ENCODE measurements at places on chromosomes 12 and 14.

- DNase-seq = peak; percentile 57
Observed at GRCh38 chr14:106268013-106268727, 741.8 kb downstream of the TMEM121 start.

- no peak for DNase-seq
Observed at GRCh38 chr14:87494010-87494409, 499.0 kb downstream of the GALC start.

DNA sequence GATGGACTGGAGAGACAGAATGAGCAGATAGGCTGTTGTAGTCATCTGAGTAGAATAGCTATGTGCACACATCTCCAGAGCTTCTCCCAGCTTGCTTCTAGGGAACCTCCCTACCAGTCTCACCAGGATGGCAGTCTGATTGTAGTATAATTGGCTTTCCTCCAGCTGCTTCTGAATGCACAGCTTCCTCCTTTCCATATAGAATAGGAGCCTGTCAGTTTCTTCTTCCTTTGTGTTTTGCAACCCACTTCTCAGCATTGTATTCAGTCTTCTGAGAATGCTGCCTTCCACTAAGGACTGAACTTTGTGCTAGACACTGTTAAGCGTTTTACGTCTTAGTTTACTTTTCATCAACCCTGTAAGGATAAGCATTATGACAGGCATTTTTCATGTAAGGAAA is 2.2 kb upstream of the CSAD start:
- DNase-seq = no peak

- DNase-seq = no peak
Observed at GRCh38 chr12:20350026-20350425, 18.3 kb upstream of the PDE3A start.

GRCh38 chr12:52346593-52346992 is 20.7 kb downstream of the KRT85 start:
- DNase-seq = no peak

DNA sequence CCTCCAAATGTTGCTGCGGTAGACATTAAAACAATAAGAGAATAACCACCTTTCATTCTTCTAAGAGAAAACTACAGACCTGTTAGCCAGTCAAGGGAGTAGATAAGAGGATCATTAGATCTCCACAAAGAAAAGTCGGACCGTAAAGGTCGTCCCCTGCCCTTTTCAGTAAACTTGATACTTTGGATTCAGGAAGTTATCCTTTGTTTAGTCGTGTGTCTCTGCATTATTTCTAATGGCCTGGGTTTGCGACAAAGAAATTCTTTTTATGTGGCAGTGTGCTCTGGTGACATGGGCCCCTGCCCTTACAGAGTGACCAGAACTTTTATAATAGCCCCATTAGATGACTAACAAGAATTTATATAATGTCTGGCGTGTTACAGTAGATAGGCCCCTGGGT is 44.6 kb upstream of the EVL start:
- no peak for DNase-seq

GRCh38 chr14:93906341-93907329 is 20.5 kb upstream of the FAM181A start:
- DNase-seq = peak; percentile 52

GRCh38 chr12:112796067-112796466 is 4.5 kb downstream of the RPH3A start:
- DNase-seq = no peak

DNA sequence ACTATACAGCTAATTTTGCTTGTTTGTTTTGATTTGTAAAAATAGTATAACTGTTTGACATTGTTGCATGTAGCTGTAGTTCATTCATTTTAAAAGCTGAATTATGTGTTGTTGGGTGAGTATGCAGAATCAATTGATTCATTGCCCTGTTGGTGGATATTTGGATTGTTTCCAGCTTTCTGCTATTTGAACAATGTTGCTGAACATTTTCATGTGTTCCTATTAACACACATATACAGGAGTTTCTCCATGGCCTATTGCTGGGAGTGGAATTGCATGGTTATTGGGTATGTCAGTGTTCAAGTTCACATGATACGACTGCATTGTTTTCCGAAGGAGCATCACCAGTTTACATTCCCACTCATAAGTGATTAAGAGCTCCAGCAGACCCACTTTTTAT is 75.3 kb downstream of the SRGAP1 start:
- DNase-seq = no peak

- DNase-seq = no peak
Observed at GRCh38 chr12:104412681-104413080, 44.1 kb upstream of the CHST11 start.

DNA sequence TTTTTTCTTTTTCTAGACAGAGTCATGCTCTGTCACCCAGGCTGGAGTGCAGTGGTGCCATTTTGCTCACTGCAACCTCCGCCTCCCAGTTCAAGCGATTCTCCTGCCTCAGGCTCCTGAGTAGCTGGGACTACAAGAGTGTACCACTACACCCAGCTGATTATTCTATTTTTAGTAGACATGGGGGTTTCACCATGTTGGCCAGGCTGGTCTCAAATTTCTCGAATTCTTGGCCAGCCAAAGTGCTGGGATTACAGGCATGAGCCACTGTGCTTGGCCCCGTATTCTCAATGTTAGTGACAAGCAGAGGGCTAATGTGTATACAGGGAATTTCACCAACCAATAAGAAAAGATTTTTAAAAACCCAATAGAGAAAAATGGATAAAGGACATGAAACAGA is 8.4 kb downstream of the PLBD2 start:
- DNase-seq = no peak

DNA sequence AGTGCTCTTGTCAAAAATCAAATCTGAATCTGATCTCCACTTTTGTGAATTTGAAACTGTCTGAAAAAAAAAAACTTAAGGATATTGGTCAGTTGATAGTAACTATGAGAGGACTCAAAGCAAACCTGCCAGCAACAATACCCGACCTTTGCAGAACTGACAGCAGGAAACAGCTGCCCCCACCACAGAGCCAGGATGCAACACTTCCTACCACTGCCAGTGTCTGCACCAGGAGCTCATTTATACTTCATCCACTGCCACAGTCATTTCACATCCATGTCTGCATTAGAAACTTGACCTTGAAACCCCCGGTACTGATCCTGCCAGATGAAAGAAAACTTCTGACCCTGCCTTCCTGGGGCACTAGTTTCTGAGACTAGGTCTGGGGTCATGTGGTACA is 27.4 kb upstream of the RXYLT1 start:
- DNase-seq = no peak

GRCh38 chr12:126966498-126966897 is 1300.5 kb upstream of the TMEM132C start:
- DNase-seq = no peak

- DNase-seq = no peak
Observed at GRCh38 chr14:76126076-76126475, 25.6 kb upstream of the GPATCH2L start.

DNA sequence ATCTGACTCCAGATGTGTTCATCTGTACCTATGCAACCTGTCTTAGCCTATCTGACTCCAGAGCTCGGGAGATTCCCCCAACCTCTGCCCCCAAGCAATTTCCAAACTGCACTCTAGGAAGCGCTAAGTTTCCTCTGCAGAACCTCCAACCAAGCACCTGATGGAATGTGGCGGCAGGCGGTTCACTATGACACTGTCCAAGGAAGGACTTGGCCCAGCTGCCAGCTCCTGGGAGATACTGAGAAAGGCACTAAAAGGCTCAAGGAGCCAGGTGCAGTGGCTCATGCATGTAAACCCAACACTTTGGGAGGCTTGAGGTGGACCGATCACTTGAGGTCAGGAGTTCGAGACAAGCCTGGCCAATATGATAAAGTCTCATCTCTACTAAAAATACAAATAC is 244.0 kb downstream of the BCL11B start:
- DNase-seq = no peak

DNA sequence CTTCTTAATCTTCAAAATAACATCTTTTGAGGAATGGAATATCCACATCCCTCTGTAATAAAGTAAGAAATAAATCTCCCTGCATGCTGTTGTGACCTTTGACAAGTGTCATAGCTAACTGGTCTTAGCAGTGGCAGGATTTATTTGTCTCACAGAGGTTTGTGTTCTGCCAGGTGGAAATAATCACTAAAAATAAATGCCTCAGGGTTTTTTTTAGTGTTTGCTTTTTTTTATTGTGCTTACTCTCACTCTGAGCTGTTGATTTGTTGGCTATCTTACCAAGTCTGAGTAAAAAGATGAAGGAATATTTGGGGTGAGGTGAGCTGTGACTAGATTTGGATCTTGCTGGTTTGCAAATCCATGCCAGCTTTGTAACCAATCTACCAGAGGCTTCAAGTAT is 285.4 kb downstream of the ALG10B start:
- no peak for DNase-seq

GRCh38 chr12:12922978-12923377 is 29.0 kb downstream of the GPRC5D start:
- DNase-seq = no peak

DNA sequence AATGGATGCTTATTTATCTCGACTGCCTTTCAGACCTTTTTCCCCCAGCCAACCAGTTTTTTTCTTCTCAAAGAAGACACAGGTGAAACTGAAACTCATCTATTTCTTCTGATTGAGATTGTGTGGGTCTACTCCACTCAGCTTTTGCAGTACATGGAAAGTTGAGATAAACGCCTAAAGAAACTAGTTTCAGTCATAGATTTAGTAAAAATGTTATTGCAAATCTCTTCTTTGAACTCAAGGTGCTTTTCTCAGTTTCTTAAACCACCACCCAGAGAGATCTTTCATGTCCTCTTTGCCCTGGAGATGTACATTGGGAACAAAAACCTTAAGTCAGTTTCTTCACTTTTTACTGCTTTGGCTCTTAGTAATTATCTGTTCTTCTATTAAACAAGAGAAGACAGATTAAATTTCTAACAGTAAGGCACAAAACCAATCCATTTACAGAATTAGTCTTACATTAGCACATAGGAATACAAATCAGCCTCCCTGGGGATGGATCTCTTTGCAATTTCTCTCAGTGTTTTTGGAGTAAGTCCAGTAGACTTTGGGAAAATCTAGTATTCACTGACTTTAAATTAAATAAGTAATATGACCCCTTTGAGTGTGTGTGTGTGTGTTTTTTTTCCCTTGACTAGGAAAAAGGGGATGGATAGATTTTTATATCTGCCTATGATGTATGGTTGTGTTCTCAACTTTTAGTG is 11.6 kb downstream of the FBXW8 start:
- DNase-seq = no peak

- peak; percentile 91 for DNase-seq
Observed at GRCh38 chr12:125185740-125186470, 120.7 kb downstream of the AACS start.

DNA sequence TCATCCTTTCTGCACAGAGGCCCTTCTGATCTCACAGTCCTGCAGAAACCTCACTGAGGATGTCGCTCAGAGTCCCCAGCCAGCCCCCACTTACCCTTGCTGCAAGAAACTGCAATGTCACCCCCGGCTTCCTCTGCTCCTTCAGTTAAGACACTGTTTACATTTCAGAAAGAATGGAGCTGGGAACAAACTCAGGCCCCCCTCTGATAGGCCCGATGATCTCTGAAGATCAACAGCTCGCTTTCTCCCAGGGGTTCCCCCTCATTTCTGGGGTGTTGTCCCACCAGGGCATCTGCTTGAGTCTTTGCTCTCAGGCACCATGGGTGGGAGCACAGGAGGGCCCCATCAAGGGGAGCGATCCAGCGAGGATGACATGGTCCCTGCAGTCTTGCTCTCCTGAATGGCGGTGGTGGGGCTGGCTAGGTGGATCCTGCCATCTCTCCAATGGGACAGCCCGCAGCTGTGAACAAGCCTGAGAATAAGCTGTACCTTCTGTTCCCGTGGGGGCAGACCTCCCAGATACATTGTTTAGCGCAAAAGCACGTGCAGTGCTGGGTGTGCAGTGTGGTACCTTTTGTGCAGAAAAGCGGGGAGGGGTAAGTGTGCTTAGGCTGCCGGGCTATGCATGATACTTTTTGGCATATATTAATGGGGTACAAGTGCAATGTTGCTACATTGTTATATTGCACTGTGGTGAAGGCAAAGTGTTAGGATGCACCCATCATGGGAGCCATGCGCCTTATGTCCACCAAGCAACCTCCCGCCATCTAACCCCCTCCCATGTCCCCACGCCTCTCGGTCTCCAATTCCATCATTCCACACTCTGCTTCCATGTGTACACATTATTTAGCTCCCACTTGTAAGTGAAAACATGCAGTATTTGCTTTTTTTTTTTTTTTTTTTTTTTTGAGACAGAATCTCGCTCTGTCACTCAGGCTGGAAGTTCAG is 6.7 kb upstream of the NCOR2 start:
- DNase-seq = no peak

DNA sequence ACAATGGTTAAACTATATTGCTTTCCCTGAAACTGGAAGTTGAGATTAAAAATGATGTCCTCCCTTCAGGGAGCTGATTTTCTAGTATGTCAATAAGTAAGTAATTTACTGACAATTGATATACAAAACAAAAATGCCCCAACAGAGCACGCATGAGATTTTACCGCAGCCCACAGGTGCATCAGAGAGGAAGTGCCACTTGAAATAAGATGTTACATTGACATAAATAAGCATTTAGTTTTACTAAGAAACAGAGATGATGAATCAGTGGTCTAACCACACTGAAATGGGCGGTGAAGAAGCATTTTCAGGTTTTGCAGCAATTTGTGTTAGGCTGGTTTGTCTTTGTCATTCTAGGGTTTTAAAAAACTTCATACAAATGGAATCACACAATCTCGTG is 8.8 kb upstream of the CLECL1 start:
- no peak for DNase-seq

DNA sequence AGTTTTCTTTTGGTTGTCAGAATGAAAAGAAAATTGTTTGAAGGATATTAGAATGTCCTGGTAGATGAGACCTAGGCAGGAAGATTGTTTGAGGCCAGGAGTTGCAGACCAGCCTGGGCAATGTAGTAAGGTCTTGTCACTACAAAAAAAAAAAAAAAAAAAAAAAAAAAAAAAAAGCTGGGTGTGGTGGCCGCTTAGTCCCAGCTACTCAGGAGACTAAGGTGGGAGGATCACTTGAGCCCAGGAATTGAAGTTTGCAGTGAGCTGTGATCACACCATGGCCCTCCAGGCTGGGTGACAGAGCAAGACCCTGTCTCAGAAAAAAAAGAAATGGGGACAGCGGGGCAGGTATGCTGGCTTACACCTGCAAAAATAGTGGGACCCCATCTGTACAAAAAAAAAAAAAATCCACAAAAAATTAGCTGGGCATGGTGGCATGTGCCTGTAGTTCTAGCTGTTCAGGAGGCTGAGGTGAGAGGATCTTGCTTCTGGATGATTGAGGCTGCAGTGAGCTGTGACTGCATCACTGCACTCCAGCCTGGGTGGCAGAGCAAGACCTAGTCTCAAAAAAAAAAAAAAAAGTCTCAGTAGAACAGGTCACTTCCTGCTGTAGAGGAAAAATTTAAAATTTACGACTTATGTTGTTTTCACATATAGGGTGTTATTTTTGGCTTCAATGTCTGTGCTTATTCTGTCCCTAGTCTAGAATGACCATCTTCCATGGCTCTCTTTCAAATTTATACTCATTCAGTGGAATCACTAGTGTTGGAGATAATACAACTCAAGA is 70.7 kb downstream of the PPHLN1 start:
- DNase-seq = no peak

- no peak for DNase-seq
Observed at GRCh38 chr12:12720672-12721161, 3.5 kb downstream of the CDKN1B start.

- DNase-seq = no peak
Observed at GRCh38 chr12:120767071-120768024, 41.7 kb downstream of the ACADS start.

- DNase-seq = no peak
Observed at GRCh38 chr12:66724616-66725015, 45.7 kb upstream of the GRIP1 start.

GRCh38 chr12:123160801-123161487 is 10.1 kb upstream of the PITPNM2 start:
- no peak for DNase-seq

Measured in right cardiac atrium (tissue), 5 donors.